Tongue (tissue), 3 donors: ENCODE measurements at places on chromosomes 1 and 21. TPM values are rescaled to one million over a fixed set of nuclear protein-coding genes. Genes with fewer than 3 reads are reported as not detected.

The ATF3 gene
- total RNA-seq = 24.7 TPM

The NOS1AP gene
- total RNA-seq = 1.6 TPM

The YIPF1 gene
- 14.1 TPM for total RNA-seq

The PDC gene
- not detected for total RNA-seq

The LRRC71 gene
- not detected for total RNA-seq

DNA sequence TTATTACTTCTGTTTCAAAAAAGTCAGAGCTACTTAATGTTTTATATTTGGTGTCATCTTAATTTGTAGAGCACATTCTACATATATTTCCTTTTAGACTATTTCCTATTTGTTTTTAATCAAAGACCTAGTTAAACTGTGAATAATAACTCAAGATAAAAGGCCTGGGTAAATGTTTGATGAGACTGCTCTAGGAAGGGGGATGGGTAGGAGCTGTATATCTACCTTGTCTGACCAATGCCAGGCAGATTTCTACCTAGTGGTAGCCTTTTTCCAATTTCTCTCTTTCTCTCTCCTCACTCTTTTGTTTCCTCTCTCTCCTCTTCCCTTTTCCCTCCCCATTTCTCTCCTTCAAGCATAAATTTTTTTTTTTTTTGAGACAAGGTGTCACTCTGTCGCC, 31.9 kb upstream of the IVNS1ABP start:
- DNase-seq = no peak

DNA sequence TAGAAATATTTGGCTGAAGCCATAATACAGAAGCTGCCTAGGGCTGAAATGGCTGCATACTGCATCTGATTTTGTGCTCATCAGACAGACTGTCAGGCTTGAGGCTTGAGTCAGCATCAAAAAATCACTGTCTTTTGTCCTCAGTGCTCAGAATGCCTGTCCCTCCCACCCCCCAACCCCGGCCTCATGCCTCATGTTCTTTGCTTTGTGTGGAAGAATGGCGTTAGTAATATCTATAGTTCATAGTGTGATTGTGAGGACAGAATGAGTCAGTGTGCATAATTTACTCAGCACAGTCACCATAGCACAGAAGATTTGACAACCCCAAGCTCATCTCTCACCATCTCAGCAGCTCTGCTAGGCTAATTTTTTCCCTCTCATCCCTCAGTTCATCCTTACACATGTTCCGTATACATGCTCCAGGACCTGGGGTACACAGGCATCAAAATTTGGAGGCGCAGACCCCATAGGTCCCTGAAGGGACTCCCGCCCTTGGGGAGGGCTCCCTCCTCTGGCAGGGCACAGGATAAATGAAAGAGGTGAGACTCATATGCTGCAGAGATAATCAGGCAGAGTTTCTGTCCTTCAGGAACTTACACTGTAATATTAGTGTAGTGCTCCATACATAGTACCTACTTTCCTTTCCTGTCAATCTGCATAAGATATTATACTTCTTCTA, 159.1 kb upstream of the C8B start:
- DNase-seq = no peak

DNA sequence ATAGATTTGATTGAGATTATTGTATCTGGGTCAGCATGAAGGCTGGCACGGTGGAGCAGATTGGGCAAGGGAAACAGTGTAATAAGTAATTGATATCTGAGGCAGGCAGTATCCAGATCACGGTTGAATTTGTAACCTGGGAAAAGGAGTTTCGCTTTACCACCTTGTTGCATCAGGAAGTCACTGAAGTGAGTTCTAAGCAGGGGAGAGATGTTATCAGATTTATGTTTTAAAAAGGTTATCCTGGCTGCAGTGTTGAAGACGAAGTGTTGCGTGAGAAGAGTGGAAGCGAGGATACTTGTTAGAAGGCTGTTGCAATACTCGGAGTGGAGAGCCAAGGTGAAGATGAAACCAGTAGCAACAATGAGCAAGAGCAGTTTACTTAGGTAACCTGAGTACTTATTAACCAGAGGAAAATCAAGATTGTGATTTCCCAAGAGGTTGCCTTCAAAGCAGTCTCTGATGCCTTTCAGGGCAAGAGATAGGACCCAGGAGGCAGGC, 77.8 kb downstream of the LHX9 start:
- no peak for DNase-seq

- no peak for DNase-seq
Measured at GRCh38 chr1:231630558-231631205, 4.1 kb downstream of the DISC1 start.
